Stimulated activated CD4-positive, alpha-beta T cell treated with anti-CD3 and anti-CD28 coated beads, TNF-alpha, amount 100 ng/mL, for 24 hours (primary cell): ENCODE measurements at places on chromosomes 7 and 10.

DNA sequence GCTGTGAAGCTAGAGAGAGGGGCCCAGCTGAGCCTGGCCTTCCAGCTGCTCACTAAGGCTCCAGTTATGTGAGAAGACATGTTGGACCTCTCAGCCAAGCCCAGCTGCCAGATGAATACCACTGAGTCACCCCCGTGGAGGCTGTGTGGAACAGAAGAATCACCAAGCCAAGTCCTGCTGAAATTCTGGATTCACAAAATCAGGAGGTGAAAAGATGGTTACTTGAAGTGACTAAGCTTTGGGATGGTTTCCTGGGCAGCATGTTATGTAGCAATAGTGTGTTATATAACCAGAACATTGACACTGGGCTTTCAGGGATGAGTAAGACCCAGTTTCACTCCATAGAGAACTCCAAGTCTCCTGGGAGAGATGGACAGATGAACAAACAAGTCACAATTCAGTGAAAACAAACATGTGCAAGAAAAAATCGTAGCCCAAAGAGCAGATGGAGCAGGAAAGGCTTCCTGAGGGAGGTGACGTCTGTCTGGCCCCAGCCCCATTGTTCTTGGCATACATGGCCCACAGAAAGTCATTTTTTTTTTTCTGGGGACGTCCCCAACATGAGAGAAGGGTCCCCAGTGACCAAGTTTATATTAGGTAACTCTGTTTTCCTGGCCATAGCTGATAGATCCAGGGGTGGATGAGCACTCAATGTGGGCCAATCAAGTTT is 64.1 kb upstream of the PDZD8 start:
- no peak for DNase-seq

DNA sequence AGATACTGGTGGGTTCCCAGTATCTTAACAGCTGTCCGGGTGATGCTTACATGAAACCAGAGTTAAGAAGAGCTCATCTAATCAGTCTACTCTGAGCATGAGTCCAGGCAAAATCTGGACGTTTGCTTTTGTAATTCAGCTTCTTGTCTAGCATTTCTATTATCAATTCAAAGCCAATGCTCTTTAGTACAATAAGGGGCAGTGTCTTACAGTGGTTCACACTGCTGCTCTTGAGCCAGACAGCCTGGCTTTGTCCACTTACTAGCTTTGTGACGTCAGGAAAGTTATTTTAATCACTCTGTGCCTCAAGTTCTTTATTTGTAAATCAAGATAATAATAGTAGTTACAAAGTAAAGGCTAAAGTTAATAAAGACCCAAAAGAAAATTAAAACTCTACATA is 227.3 kb upstream of the TCF7L2 start:
- DNase-seq = no peak

- DNase-seq = no peak
Measured at GRCh38 chr10:100710151-100710871, 35.1 kb upstream of the PAX2 start.

GRCh38 chr10:28387140-28387539 is 84.3 kb upstream of the MPP7 start:
- no peak for DNase-seq

- no peak for DNase-seq
Measured at GRCh38 chr7:152572101-152572500, 103.8 kb downstream of the XRCC2 start.

GRCh38 chr7:114112806-114113205 is 194.0 kb upstream of the PPP1R3A start:
- no peak for DNase-seq

DNA sequence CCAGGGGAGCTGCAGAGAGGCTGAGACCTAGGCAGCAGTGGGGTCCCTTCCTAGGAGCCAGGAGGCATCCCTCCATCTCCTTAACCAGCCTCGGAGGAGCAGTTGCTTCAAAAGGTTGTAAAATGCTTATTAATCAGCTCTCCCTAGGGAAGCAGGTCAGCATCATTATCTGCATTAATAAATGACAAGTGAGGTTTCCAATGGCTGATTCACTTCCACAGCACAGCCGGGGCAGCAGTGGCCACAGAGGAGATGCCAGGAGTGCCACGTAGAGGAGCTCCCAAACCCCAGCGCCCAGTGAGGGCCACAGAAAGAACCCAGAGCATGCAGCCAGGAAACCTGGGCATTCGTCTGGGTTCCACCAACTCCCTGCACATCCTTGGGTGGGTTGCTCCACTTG is 8.2 kb upstream of the NPFFR1 start:
- DNase-seq = no peak

DNA sequence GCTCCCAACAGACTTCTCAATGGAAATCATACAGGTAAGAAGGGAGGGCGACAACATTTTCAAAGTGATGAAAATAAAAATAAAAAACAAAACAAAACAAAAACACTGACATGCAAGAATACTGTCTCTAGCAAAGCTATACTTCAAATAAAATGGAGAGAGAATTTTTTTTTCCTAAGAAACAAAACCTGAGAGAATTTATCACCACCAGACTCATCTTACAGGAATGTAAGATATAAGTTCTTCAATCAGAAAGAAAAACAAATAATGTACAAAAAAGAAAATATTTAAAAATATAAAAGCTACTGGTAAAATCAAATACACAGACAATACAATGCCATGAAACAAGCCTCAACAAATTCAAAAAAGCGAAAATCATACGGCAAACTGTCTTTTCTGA is 113.2 kb downstream of the NRBF2 start:
- DNase-seq = no peak

GRCh38 chr10:83871187-83872081 is 267.9 kb upstream of the GHITM start:
- DNase-seq = peak; percentile 46

GRCh38 chr7:55202150-55202913 is 162.8 kb upstream of the LANCL2 start:
- DNase-seq = no peak

- DNase-seq = no peak
Measured at GRCh38 chr7:2353113-2353935, 1.3 kb upstream of the EIF3B start.

DNA sequence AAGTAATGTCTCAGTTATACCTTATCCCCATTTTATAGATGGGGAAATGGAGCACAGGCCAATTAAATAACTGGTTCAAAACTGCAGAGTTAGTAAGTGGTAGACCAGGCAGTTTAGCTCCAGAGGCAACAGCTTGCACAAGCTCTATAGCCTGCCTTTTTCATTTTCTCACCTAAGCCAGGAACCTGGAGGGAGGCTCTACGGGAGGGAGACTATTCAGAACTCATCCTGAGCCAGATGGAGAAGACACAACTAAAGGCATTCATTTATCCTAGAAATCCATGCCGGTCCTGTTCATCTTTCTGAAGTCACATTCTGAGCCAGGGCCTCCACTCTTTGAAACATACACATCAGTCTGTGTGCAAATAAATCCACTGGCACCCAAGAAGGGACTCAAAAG is 103.2 kb downstream of the CALN1 start:
- DNase-seq = no peak

- no peak for DNase-seq
Measured at GRCh38 chr10:102003541-102003940, 52.4 kb downstream of the ARMH3 start.

- DNase-seq = no peak
Measured at GRCh38 chr10:91035650-91036292, 114.9 kb upstream of the ANKRD1 start.

DNA sequence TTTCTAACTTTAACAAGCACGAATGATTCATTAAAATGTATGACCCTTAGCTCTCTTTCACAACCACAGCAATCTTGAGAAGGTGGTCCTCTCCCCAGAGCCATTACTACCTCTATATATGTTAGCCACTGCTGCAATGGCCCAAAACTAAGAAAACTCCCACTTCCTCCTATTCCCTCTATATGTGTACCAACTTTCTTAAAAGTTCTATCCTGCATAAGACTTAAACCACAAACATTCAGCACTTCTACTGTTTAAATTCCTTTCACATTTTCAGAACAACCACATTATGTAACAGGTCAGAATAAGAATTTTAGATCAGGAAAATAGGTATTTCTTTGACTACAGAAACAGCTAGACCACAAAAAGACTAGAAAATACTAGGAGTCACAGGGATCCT is 36.2 kb downstream of the WASL start:
- DNase-seq = no peak

DNA sequence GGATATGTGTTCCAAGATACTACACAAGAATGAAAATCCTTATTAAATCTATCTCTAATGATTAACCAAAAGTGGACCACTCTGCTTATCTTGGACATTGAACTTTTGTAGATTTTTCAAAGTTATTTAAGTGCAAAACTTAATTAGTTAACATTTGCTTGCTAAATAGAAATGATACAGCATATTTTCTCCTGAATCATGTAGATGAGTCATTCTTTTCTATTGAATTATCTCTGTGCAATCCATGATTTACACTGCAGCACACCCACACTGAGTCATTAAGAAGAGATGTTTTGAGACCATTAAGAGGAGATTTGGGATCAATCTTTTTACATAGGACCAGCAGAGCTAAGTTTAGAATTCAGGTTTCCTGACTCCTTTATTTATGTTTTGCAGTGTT is 6.6 kb upstream of the ABCC2 start:
- no peak for DNase-seq

DNA sequence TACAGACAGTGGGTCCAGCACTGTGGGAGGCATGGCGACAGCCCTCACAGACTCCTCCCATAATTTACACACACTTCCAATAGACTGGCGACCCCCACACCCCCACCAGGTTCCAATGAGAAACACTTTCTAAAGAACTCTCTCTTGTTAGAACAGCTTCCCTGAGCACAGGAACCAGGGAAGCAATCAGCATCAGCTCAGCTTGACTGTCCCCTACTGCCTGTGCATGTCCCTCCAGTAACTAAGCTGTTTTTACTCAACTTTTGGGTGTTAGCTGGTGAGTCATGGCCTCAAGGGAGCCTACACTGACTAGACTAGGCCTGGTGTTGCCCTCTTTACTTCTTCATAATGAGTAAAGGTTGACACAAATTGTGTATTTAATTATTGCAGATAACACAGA is 32.6 kb upstream of the HERPUD2 start:
- no peak for DNase-seq

DNA sequence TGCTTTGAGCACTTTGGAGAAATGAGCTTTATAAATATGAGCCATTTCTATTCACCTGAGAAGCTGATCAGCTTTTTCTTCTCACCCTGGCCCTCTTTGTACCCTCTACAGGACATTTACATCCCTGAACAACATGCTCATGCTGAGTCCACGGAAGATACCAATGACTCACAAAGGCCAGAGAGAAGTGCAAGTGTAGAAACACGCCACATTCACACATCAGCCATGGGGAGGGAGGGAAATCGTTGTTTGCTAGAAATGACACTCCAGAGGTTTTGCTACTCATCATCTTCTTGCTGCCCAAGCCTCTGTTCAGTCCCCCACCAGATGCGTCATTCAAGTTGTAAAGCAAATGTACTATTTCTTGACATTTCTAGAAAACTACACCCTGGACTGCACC is 2.8 kb upstream of the UCN3 start:
- no peak for DNase-seq

GRCh38 chr10:69446650-69447151 is 4.6 kb upstream of the TSPAN15 start:
- no peak for DNase-seq

GRCh38 chr10:79051766-79052165 is 17.0 kb upstream of the ZMIZ1 start:
- no peak for DNase-seq

GRCh38 chr10:32315424-32315823 is 31.5 kb downstream of the EPC1 start:
- no peak for DNase-seq

- DNase-seq = peak; percentile 9
Measured at GRCh38 chr10:74081192-74081803, 69.3 kb downstream of the AP3M1 start.

- no peak for DNase-seq
Measured at GRCh38 chr7:15985587-15986384, 299.3 kb upstream of the MEOX2 start.

DNA sequence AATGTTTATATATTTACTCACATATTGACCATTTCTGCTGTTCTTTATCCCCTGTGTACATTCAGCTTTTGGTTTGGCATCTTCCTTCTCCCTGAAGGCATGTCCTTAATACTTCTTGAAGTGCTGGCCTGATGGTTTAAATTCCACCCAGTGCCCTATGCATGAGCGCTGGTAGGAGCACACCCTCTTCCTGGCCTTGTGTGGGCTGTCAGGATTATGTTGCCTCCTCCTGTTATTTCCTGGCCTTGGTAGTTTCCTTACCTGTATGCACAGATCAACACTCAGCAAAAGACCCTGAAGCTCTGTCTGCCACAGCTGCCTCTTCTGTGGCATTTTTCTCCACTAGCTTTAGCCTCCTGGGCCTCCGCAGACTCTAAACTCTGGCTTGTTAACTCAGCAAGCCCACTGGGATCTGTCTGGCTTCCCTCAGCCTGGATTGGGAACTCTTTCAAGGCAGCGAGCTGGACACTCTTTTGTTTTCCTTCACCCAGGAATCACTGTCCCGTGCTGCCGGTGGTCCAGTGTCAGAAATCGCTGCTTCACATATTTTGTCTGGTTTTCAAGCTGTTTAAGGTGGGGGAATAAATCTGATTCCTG is 595.2 kb downstream of the SDK1 start:
- DNase-seq = no peak
